ENCODE measurements at places on chromosomes 16 and 17.

DNA sequence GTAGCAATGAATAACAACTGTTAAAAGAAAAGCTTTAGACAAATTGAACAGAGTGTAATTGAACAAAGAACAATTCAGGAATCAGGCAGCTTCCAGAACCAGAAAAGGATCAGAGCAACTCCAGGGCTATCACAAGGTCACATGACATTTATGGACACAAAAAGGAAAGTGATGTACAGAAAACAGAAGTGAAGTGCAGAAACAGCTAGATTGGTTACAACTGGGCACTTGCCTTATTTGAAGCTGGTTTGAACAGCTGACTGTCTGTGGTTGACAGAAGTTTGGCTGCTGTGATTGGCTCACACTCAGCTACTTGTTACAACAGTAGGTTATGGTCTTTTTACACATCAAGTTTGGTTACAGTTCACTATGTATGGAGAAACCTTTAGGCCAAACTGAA lies 14.8 kb downstream of the EFCAB5 start:
- DNase-seq = no peak

GRCh38 chr17:17066021-17066420 lies 23.8 kb downstream of the MPRIP start:
- no peak for DNase-seq

- no peak for DNase-seq
Measured at GRCh38 chr17:80812362-80813088, 179.1 kb upstream of the CHMP6 start.

DNA sequence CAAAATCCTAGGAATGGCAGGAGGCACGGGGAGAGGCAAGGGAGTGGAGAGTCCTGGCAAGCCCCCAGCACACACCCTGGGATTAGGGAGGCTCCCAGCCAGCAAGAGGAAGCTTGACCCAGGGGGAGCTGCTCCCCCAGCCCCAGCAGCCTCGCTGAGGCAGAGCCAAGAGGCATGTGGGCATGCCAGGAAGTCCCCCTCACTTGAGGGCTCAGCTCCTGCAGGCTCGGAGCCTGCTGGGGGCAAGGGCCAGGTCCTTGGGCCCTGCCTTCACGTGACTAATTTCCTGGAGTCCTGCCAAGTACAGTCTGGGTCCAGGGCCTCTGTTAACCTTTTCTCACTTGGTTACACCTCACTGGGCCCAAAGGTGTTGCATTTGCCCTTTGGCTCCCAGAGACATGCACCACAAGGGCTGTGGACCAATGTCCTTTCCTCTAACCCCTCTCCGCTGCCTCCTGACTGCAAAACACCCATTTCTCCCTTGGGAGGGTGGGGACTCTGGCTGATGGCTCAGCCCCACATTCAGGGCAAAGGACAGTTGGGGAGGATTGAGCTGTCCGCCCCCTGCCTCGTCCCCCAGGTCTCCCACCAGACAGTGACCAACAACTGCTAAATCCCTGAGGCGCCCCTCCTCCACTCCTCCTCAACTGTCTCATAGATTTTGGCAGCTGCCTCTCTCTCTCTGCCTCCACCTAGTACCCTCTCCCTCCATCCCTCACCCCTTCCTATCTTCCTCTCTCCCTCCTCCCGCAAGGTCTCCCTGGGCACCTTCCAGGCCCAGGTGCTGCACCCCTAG lies 4.4 kb upstream of the SLC47A2 start:
- DNase-seq = no peak

- DNase-seq = no peak
Measured at GRCh38 chr16:76303637-76304314, 26.6 kb downstream of the CNTNAP4 start.

GRCh38 chr16:4217204-4218131 lies 24.4 kb downstream of the SRL start:
- DNase-seq = no peak

DNA sequence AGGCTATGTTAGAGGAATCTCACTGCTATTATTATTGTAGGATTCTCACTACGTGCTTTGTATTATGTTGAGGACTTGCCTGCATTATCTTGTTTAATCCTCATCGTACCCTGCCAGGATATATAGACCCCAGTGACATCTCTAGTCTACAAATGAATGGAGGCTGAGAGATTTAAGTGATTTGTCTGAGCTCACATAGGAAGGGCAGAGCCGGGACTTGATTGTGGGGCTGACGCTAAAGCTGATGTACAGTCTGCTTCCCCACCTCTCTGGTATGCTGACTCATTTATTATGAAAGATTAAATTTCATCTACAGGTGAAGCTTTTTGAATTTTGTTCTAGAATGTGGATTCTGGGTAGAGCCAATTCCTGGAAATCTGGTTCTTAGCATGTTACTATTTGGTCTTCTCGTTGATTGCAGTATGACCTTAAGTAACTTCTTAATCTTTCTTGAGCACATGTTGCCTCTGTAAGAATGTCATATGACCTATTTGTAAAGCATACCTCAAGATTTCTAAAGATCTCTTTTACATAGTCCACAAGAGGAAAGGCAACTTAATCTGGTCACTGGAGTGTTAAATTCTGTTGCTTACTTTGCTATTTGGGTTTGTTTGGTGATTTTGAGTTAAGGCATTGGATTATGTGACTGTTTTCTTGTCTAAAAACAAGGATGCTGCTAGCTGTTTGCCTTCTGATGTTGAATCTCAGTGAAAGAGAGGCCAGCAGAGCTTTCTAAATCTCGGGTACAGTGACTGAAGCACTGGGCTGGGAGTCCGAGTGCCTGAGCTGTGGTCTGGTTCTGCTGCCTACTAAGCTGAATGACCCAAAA lies 12.4 kb downstream of the METTL9 start:
- DNase-seq = no peak

GRCh38 chr17:32141258-32141657 lies 1.0 kb upstream of the RHOT1 start:
- DNase-seq = no peak

DNA sequence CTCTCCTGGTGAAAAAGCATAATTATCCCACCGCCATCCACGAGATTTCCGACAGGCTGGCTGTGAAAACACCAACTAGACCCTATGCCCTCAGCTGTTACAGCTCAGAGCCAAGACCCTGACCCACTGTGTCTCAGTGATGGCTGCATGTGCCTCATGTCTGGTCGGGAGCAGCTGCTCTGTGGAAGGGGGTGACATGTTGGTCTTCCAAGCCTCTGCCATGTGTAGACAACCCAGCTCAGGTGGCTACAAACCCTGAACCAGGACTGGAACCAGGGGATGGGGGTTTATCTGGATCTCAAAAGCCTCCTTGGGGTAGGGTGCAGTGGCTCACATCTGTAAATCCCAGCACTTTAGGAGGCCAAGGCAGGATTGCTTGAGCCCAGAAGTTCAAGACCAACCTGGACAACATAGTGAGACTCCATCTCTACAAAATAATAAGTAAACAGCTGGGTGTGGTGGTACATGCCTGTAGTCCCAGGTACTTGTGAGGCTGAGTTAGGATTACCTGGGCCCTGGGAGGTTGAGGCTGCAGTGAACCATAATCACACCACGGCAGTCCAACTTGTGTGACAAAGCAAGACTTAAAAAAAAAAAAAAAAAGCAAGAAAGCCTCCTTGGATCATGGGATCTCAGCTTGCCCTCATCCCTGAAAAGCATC lies 220.3 kb downstream of the CPPED1 start:
- DNase-seq = no peak

DNA sequence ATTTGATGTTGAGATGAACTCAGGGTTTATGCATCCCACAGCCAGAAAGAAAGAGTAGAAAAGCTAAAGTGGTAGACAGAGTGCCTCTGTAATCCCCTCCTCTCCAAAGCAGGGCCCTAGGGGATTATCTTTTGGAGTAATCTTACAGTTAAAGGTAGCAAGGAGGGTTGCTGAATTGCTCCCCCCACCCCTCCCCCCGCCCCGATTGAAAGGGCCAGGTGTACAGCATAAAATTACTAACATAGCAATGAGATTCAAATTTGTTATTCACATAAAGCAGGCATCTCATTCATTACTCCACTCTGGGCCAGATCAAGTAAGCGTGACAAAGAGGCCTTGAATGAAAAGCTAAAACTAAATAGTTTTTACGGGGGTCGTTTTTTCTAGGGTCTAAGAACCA lies 72.7 kb downstream of the STH start:
- DNase-seq = no peak

DNA sequence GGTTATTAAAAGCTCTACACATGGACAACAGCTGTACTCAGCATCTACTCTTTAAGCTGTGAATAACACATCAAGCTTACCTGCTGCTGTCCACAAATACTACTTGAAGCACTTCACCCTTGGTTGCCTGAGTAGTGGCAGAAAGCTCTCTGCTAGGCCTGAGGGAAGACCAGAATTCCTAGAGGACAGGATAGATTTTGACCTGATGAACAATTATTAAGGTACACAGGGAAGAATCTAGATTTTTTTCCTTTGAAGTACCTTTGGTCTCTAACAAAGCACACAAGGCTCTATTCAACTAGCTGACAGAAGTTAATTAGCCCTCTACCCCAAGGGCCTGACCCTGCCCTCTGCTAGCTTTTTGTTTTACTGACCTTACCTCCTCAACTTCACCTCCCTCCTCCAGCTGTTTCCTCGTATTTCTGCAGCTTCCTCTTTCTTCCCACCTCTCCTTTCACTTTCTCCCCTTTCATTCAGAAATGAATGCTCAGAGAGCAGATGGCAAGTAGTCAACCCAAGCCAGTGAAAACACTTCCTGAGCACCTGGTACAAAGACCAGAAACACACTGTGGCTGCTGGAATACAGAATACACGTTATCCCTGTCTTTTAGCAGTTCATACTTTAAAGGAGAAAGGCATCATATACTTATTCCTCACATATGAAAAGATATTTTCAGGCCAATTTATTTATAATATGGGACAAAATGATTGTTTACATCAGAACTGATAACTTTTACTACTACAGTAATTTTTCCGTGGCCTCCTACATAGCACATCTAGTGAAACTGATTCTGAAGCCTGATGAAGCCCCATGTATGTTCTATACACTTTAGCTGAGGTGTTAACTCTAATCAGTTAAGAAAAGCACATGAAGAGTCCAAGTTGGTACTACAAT lies 5.7 kb upstream of the VEZF1 start:
- DNase-seq = no peak

DNA sequence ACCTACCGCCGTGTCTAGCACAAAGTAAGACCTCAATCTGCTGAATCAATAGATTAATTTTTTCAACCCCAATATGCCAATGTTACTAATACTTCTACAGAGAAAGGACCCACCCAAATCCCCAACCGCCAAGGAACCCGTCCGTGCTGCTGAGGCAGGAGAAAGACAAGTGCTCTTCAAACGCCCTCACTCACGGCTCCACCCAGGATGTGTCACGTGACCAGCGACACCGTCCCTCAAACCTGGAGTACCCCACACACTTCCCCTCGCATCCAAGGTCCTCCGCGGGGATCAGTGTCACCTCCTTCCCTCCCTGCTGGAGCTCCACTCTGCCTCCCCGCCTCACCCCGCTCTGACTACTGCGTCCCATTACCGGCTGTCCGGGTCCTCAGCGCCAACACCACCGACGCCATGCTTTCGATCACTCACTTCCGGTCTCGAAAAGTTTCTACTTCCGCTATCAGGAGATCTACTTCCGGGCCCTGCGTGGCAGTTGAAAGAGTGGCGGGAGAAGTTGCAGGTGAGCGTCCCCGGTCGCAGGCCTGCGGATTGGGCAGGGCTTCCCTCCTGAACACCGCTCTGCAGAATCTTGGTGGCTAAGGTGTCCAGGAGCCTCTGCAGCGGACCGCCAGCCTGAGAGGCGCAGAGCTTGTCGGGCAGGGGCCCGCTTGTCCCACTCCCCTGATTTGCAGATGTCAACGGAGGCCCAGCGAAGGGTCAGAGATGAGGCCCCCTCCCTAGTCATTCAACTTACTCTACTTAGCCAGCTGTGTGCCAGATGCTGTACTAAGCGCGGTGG lies at the start of the genes EME1 and MRPL27:
TSS of gene EME1 (plus strand) at position 472 of the 799 bp plus-strand sequence. CDS start 1,980 bp downstream, outside the sequence.
TSS of gene MRPL27 (minus strand) at position 427 of the 799 bp plus-strand sequence. CDS start at position 413, 14 bp downstream.
- peak; percentile 84 for DNase-seq

DNA sequence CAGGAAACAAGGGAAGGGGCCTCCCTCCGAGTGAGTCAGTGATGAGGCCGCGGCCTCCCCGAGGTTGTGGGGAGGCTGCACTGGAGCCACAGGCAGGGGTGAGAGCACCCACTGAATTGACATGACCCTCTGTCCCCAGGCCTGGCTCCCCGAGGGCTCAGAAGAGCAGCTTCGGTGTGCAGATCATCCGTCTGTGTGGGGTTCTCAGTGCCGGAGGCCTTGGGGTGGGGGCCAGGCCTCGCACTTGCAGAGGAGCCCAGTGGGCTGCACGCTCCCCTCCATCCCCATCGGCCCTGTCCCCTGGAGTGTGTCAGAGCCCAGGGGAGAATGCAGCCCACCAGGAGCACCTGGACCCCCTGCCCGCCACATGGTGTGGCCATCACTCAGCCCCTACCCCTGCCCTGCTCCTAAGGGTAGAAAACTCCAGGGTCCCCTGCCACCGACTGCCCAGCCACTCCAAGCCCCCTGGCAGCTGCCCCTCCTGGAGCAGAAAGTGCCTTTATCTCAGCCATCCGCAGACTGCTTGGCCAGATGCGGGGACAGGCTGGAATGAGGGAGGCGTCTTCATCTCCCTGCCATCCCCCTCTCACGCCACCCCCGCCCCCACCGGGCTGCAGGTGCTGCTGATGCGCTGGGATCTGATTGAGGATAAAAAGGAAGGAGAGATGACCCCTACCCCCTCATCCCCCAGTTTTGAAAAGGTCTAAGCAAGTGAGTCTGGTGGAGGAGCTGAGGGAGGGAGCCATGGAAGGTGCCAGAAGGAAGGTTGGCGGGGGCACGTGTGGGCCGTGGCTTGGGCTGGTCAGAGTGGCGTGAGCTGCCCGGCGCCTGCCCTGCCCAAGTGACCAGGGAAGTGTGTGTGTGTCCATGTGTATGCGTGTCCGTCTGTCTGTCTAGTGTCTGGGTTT lies 358.3 kb downstream of the SEC14L1 start:
- no peak for DNase-seq

GRCh38 chr17:74605361-74605760 lies 13.3 kb upstream of the CD300LD start:
- DNase-seq = peak; percentile 44

- DNase-seq = no peak
Measured at GRCh38 chr17:66126231-66126630, 65.7 kb downstream of the CEP112 start.

DNA sequence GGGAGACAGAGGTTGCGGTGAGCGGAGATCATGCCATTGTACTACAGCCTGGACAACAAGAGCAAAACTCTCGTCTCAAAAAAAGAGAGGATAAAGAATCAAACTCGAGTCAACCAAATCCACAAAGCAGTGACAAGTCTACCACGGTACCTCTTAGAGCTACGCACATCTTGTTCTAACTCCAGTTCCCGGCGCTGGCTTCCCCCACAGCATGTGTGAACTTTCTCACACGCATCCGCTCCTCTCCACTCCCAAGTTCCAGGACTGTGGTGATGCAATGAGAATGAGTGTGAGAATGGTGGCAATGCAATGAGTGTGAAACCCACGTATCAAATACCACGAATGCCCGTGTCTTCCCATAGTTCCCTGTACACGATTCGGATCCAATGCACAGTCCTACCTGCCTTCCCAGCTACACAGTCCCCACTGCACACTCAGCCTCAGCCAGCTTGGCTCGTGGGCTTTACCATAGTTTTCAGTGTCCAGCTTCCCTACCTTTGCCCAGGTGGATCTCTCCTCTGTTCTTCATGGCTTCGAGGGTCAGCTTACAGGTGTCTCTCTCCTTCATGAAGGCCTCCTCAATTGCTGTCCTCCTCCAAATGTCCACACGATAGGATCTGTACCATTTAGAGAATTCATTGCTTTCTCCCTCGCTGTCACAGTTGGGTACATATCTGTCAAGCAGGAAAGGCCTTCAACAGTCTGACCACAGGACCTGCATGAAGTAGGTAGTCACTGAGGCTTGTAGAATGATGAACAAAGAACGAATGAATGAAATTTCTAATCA lies 9.2 kb upstream of the P2RX5 start:
- DNase-seq = no peak

Measured in GOT3 (cell line).